ENCODE measurements at places on chromosomes 11 and 22.

DNA sequence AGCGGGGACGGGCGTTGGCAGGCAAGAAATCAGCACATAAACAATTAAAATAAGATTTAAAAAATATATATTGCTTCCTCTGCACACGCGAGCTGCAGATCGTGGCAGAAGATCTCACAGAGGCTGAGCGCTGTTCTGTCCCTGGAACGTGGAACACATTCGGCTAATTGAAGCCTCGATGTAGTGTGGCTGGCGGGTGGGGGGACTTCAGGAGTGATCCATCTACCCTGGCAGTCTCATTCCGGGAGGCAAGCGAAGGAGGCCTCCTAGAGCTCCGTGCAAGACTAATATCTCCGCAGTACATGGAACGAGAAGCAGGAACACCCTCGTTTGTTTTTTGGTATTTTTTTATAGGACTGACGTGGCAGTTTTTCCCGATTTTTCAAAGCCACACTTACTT lies 402.4 kb downstream of the MN1 start:
- no peak for DNase-seq

DNA sequence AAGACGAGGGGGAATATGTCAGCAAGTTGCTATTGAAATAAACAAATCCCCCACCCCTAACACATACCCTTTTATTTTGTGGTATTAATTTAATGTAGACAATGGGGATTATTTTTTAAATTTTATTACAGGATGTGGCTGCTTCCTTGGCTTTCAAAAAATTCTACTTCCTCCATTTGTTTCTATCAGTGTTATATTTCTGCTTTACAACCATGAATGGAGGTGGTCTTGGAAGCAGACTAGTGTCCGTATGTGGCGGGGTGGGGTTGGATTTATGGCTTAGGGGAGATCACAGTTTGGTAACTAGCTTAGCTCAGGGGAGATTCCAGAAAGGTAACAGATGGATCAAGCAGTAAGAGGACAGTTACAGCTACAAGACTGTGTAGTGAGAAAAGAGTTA lies 39.3 kb upstream of the PICALM start:
- DNase-seq = no peak

- no peak for DNase-seq
Measured at GRCh38 chr11:34509336-34509876, 4.2 kb downstream of the ELF5 start.

- DNase-seq = no peak
Measured at GRCh38 chr11:23310276-23310675, 450.0 kb upstream of the CCDC179 start.

- DNase-seq = no peak
Measured at GRCh38 chr11:47345890-47346563, 6.5 kb downstream of the MYBPC3 start.

DNA sequence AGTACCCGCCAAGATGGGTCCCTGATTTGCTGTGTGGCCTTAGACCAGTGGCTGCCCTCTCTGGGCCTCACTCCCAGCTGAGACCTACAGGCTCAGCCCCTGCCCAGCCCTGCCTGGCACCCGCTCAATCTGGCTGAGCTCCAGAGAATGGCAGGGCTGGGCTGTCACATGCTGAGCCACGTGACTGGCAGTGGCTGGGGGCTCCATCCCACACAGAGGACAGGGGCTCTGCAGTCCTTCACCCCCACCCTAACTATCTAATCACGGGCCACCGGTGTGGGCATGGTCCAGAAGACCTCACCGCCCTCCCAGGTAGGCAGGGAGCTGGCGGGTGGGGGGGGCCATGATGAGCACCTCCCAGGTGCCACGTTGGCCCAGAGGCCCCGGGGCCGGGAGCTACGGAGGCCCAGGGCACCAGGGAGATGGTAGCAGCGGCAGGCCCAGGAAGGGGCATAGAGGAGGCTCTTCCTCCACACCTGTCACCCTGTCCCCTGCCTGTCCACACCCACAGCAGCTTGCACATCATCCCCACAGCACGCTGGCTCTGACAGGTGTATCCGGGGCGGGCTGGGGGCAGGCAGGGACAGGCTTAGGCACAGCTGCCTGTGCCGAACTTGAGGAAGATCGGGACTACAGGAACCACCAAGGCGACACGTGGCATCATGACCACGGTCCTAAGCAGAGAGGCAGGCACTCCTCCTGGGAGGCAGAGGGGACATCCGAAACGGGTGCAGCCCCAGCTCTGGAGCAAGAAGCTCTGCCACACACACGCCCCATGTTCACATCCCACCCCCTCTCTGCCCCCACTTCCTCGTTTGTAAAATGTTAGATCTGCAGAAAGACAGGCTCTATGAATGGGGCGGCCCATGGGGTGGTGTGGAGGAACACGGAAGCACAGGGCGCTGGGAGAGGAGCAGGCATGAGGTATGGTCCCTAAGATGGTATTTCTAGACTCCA lies 1.5 kb upstream of the ALDH3B1 start:
- DNase-seq = no peak

GRCh38 chr22:40976866-40977700 lies 25.9 kb downstream of the RBX1 start:
- DNase-seq = no peak

DNA sequence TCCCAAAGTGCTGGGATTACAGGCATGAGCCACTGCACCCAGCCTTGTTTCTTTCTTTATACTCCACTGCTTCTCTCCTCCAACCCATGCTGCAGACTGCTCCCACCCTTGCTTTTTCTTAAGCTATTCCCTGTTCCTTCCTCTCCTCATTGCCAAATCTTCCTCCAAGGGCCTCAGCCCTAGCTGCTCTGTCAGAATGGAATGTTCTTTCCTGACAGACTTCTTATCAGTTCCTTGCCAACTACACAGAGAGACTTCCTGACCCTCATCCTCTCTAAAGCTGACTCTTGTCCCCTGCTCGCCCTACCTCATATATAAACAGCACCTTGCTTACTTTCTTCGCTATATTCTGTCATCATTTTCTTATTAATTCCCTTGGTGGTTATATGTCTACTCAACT lies 16.9 kb upstream of the PIK3C2A start:
- no peak for DNase-seq

GRCh38 chr11:80944758-80945157 lies 1503.9 kb upstream of the TENM4 start:
- DNase-seq = no peak

DNA sequence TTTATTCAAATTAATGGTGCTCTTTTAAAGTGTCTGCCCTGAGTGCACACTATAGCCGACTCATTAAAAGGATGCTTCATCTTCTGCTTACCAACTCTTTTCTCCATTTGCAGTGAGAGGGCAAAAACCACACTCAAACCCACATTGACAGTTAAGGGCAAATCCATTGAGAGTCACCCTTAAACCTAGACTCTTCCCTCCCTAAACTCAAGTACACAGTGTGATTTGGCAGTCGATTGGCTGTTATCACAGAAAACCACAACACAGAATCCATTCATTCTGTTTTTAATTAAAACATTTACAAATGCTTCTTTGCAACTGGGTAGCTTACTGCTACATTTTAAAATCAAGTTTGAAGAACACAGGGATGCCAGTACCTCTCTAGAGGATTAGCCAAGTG lies 120.0 kb downstream of the CADM1 start:
- DNase-seq = no peak

Measured in right renal cortex interstitium (tissue), 3 donors.